ELR (cell line): ENCODE measurements at places on chromosomes 7 and 10.
A peak's percentile ranks its signal among the peaks of the same experiment; 100 is the strongest.

GRCh38 chr7:82017334-82017943, 247.6 kb upstream of the HGF start:
- DNase-seq, result peak; percentile 43

- DNase-seq, result peak; percentile 47
These were observed 437.4 kb upstream of the GALNT17 start for GRCh38 chr7:70694434-70694970.

GRCh38 chr7:73436031-73436929, 2.7 kb downstream of the FZD9 start:
- DNase-seq, result peak; percentile 57

- peak; percentile 24 for DNase-seq
These were observed 291.5 kb upstream of the ZNF32 start for GRCh38 chr10:43939939-43940820.

- DNase-seq, result peak; percentile 29
These were observed 847 bp downstream of the BTAF1 start for GRCh38 chr10:91924212-91925021.

GRCh38 chr7:94001396-94001795, 2.8 kb downstream of the BET1 start:
- peak; percentile 52 for DNase-seq

GRCh38 chr10:21334891-21335696, 190.4 kb downstream of the SKIDA1 start:
- DNase-seq, result peak; percentile 91

DNA sequence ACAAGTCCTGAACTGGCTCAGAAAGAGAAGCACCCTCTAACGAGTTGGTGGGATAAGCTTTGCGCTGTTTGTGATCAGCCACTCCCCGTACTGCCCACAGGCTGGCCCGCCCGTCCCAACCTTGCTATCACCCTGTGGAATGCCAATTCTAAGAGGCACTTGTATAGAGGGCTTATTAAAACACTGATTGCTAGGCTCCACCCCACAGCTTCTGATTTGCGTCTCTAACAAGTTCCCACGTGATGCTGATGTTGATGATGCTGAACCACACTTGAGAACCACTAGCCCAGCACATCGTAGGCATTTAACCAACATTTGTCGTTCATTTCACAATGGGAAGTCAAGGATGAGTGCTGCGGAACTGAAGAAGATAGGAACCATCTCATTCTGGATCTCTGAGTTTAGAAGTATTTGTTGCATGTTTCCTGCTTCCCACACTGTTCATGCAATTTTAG, 12.7 kb upstream of the GSAP start:
- DNase-seq, result no peak

- DNase-seq, result peak; percentile 81
These were observed 754 bp downstream of the SLC25A13 start for GRCh38 chr7:96321031-96321657.

DNA sequence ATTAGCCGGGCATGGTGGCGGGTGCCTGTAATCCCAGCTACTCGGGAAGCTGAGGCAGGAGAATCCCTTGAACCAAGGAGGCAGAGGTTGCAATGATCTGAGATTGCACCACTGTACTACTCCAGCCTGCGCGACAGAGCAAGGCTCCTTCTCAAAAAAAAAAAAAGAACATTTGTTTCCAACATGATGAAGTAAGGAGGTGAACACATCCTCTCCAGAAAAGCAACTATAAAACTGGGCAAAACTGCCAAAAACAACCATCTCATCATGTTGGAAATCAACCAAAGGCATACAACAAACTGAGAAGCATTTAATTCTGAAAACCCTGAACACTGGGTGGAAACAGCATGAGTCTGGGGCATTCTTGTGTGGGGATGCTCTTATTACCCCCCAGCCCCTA, 14.3 kb downstream of the PRTFDC1 start:
- DNase-seq, result no peak

DNA sequence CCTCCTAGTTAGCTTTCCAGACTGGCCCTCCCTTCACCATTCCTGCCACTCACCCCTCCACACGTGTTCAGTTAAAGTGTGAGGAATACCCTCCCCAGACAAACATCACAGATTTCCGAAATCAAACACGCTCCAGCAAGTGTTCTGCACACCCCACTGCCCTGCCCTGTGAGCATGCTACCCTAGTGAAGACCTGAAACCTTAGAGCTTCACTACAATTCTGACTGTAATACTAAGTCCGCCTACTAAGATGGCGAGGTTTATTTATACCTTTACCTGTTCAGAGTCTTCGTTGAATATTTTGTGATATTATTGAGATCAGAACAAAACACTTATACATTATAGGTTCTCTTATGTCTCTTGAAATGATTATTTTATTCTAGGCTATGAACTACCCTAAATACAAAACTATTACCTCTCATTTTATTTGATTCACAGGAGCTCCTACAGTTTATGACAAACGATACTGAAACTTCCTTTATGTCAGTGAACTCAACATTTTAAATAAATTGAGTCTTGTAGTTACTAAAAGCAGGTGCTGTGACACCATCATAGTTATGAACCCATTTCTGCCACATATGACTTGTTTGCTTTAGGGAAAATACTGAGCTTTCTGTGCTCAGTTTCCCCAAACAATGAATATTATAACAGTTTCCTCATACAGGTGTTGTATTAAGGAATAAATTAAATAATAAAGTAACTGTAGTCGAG, 8.6 kb downstream of the SCIN start:
- DNase-seq, result no peak

DNA sequence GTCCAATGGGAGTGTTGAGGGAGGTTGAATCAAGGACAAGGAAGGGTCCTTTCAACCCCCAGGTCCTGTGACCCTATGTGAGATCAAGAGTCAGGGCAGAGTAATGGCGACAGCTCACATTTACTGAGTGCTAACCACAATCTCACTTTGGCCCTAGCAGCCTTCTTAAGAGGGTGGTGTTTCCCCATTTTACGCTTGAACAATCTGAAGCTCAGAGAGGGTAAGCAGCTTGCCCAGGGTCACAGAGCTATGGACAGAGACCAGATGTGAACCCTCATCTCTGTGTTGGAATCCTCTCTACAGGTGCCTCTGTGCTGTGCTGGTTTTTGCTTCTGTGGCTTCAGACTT, 102.0 kb downstream of the GRK5 start:
- DNase-seq, result no peak

- DNase-seq, result peak; percentile 56
These were observed 754.2 kb downstream of the SORCS1 start for GRCh38 chr10:106410331-106410730.

DNA sequence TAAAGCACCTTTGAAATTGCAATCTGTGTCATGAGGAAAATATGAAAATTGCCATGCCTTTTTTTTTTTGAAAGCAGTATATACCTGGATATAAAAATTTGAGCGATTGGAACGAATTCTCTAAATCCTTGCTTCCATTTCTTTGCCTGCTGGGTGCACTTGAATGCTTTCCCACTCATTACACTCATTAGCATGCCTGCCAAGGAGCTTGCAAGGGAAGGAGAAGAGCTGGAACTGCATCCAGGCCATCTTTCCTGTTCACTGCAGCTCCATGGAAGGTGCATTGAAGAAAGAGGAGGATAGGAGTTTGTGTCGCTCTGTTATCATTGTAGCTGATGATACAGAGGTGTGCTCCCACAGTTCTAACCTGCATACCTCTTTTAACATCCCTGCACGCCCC, 102.4 kb upstream of the GJD4 start:
- DNase-seq, result no peak
